ENCODE measurements at places on chromosomes 12 and 14. TPM values are rescaled to one million over a fixed set of nuclear protein-coding genes. Genes with fewer than 3 reads are reported as not detected.

CACNA1C gene
- total RNA-seq, result 1.4 TPM

RASAL1 gene
- not detected for total RNA-seq

FGD6 gene
- total RNA-seq, result 0.91 TPM

DNA sequence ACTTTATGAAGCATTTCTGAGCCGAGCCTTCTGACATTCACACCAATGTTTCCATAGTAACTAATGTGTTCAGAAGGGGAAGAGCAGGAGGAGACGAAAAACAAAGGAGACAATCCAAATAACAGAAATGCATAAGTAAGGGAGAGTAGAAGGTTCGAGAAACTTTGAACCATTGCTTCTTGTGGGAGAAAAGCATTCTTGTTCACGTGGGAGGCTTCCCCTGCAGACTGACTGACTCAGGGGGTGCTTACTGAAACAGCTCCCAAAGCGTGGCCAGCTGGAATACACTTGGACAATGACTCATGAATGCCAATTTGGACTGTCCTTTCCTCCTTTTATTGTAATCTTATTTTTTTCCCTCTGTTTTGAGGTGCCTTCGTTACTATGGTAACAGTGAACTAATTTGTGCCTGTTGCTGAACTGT is 73.9 kb downstream of the NEDD1 start:
- peak; percentile 85 for DNase-seq

DNA sequence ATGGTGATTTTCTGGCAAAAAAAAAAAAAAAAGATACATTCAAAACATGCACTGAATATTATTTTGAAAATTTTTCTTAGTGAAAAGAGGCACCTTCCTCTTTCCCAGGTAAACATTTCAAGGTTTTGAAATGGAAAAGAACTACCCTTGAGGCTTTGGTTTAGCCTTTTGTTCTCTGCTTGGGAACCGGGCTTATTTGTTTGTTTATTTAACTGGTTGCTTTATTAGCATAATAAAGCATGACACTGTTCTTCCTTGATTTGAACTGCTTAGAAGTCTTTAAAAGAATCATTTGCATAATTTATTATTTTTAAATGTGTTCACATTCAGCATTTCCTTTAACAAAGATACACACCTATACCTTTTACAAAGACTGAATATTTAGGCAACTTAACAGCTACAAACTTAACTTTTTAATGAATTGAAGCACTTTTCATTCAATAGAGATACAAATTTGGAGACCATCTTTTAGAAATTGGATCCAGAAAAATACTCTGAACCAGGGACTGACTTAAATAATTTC is 174.5 kb downstream of the FBXL14 start:
- no peak for DNase-seq

GRCh38 chr12:7642876-7643309 is 22.8 kb downstream of the APOBEC1 start:
- DNase-seq, result peak; percentile 3

GRCh38 chr12:56084958-56085543 is 5.1 kb downstream of the ERBB3 start:
- DNase-seq, result peak; percentile 20

DNA sequence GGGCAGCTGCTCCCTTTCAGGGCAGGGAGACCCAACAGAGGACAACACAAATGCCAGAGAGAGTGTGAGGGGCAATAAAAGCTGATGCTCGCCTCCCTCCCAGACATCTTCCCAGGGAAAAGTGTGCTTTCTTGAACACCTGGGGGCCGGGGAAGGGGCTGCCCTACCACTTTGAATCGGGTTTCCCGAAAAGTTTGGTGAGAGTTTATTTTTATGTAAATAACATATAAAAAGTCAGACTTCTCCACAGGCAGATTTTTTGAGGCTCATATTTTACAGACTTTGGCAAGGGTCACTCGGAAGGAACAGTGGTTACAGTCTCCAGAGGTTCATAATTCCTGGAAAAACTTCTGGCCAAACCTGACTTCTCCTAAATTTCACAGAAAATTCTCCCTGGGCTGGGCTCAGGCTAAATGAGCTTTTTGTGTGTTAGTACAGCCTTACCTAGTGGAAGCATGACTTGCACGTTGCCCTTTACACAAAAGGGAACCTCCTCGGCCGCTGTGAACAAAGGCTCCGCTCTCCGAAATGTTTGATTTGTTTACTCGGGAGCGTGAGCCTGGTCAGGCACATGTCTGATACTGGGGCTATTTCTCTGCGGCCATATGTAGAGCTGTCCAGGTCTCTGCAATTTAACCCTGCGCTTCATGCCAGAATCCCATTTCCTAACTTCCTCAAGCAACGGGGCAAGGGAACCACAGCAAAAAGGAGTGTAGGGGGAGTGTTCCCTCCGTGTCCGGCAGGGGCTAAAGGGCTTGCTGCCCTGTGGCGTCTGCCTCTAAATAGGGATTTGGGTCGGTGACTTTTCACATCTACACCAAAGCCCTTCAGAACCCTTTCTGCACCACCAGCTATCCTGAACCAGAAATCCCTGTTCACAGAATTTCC is 3.4 kb downstream of the RTL1 start:
- no peak for DNase-seq

GRCh38 chr12:123149088-123149487 is 1.8 kb downstream of the PITPNM2 start:
- no peak for DNase-seq

- DNase-seq, result peak; percentile 2
Measured at GRCh38 chr14:21846227-21846885, 172.7 kb upstream of the OR4E1 start.

Measured in MG63 (cell line).